ENCODE measurements at places on chromosomes 11 and 22. TPM values are rescaled to one million over a fixed set of nuclear protein-coding genes. Genes with fewer than 3 reads are reported as not detected.

SERHL2 gene
- not detected for total RNA-seq

CCDC88B gene
- total RNA-seq = 144 TPM

GRCh38 chr22:47842119-47842518 lies 1079.7 kb downstream of the TBC1D22A start:
- no peak for DNase-seq

DNA sequence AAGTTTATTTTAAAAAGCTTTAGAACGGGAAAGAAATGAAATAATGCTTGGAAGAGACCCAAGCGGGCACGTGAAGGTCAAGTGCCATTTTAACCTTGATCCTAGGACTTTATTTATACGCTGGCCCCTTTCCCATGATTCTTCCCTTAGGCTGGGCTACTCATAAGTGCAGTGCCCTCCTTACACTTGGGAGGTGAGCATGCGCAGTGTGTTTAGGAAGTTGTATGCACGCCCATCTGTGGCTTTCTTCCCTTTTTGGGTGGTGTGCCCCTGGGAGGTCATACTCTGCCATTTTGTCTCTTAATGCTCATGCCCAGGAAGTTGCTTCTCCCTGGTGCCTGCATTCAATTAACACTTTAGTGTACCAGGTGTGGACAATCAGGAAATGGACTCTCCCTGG lies 239.7 kb downstream of the SWAP70 start:
- no peak for DNase-seq

DNA sequence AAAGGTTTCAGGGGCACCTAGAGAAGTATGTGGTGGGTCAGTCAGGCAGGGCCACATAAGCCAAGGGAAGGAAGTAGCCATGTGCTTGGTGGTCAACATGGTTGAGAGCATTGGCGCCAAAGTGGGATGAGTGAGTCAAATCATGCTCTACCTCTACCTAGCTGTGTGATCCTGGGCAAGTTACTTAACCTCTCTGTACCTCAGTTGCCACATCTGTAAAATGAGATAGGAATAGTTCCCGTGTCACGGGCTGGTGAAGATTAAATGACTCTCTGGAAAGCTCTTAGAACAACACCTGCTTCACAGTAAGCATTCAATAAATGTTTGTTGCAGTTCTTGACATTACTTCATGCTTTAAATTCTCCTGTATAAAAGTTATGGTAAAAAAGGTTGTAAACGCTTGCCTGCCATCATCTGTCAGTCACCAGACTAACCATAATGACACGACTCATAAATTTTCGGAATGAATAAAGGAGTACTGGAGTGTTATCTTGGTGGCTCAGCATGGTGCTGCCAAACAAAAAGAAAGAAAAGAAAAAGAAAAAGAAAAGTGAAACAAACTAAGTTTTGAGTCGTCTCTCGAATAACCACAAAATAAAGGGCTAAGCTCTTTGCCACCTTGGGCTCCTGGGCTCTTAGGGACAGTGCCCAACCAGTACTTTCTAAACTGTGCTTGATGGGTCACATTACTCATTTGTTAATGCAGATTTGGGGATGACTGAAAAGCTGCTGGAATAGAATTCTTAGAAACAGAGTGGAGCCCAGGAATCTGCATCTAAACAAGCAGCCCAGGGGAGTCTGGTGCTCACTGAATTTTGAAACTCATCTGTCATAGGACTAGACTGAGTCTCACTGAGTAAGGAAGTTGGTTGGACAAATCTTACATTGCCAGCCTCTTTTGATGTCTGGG lies 107.6 kb downstream of the LDLRAD3 start:
- no peak for DNase-seq

- no peak for DNase-seq
Observed at GRCh38 chr22:43153899-43154298, 2.5 kb downstream of the TSPO start.

DNA sequence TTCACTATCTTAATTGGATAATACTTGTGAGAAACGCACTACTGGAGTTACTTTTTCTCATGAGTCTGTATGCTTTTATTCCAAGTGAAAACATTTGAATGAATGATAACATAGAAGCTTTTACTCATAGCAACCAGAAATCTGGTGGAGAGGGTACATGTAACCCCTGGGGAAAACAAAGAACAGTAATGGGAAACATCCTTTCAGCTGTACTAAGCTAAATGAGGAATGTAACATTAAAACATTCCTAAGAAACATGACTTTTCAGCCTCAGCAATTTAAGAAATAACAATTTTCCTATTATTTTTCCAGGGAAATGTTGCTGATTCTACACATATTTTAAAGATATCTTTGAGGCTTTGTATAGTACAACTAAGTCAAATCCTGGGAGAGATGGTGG lies 97.2 kb upstream of the CEP126 start:
- no peak for DNase-seq

GRCh38 chr11:128627666-128628324 lies 40.4 kb upstream of the ETS1 start:
- no peak for DNase-seq

DNA sequence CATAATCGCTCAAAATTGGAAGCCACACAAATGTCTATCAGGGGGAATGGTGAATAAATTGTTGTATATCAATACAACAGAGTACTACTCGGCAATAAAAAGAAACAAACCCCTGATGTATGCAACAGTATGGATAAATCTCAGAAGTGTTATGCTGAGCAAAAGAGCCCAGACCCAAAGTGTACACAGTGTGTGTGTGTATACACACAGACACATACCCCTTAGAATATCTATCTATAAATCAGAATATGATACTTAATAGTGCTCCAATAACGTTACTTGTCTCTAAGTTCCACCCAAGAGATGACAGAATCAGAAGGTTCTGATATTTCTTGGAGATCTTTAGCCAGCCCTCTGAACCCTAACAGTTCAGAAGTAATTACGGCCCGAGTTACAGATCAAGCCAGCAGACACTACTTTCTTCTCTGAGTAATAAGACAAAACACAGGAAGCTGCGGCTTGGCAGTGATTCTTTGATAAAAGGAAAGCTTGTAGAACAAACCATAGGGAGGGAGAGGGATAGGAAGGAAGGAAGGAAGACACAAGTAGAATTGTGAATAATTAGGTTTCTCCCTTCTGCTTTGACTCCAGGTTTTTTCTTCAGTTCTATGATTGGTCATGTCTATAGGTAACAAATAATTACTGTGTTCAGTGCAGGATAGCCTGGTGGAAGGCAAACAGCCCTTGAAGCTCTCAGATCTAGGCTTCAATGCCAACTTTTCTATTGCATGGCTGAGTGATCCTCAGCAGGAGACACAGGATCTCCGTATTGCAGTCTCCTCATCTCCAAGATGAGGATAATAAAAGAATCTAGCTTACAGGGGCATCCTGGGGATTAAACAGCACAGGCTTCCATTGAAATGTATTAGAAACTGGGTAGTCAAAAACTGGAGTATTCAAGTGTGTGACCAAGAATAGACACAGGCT lies 75.6 kb upstream of the TEAD1 start:
- no peak for DNase-seq

DNA sequence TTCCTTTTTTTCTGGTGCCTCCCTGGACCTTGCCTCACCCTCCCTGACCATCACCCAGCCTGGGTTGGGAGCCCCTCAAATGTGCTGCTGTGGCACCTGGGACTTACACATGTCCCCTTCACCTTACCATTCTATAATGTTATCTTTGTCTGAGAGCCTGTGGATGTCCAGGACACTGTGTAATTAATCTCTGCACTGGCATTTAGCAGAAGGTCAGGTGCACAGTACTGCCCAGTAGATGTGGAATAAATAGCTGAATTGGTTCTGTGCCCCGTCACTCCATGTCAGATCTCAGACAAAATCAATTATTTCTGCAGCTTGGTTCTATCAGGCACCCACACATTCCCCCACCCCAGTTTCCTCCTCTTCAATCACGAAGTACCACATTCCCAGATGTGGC lies 19.9 kb upstream of the DKK3 start:
- no peak for DNase-seq

GRCh38 chr22:22348127-22348814 lies 103.7 kb downstream of the VPREB1 start:
- DNase-seq = no peak

OR8D4 gene
- total RNA-seq = not detected

DNA sequence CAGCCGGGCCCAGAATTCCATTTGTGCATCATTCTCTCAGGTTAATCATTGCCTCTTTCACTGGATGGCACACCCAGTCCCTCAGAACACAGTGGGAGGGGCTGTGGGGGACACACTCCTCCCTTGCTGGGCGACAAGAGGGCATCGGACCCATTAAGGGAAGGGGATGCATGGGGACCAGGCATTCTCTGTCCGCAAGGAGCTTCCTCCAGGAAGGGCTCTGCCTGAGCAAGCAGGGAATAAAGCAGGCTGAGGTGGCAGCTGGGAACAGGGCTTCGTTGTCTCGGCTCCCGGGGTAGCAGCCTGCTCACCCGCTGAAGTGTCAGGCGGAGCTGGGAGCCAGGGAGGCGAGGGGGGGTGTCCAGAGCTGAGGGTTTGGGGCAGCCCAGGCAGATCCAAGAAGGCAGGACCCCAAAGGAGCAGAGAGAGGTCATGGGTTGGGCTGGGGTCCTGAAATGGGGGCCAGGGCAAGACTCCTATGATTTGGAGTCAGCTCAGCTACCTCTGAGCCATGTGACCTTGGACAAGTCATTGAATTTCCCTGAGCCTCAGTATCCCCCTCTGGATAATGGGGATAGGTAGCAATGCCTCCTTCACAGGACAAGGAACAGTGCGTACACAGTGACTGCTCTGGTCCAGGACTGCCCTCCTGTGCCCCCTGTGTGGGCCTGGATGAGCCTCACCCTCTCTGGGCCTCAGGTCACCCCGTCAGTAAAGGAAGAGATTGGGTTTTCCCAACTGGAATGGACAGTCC lies 1.4 kb downstream of the GAL3ST1 start:
- no peak for DNase-seq

SYCE3 gene
- total RNA-seq = not detected

XKR3 gene
- total RNA-seq = not detected

- no peak for DNase-seq
Observed at GRCh38 chr22:42430528-42431125, 1.6 kb downstream of the NFAM1 start.

DNA sequence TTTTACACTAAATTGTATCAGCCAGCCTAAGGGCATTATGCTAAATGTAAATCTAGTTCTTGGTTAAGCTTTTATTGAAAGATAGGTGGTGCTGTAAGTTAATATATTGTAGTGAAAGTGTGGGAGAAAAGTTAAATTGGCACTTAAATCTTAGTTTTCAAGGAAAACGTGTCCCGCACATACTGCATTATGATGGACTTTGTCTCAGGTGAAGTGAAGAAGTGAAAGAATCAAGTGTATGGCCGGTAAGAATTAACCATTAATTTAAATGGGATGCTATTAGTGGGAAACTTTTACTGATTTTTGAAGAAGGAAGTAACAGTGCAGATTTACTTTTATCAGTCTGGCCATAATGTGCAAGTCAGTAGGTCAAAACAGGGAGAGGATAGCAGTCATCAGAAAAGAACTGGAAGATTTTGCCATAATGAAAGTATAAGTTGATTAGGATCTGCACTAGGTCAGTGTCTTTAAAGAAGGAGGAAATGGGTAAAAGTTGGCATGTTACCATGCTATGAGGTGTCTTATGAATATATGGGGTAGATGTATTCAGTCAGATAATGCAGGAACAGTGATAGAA lies 81.6 kb downstream of the PDHX start:
- no peak for DNase-seq

PGA5 gene
- total RNA-seq = not detected

GRCh38 chr22:42972649-42973535 lies 42.1 kb downstream of the PACSIN2 start:
- no peak for DNase-seq

LYVE1 gene
- not detected for total RNA-seq

ACTN3 gene
- not detected for total RNA-seq

GRCh38 chr11:106961048-106961447 lies 57.2 kb downstream of the GUCY1A2 start:
- DNase-seq = no peak

TUB gene
- total RNA-seq = 0.27 TPM

PANX3 gene
- not detected for total RNA-seq

DNA sequence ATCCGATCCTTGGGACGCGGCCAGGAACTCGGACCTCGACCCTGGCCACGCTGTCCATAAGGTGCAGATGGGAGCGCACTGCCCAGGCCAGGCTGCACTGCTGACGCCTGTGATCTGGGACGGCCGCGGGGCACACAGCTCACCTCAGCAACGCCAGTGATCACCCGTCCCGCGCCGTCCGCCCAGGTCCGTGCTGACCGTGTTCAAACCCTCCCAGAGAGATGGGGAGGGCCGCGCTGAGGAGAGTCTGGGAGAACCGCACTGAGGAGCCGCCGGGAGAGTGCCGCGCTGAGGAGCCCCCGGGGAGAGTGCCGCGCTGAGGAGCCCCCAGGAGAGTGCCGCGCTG lies 636 bp downstream of the KCNQ1OT1 start:
- peak; percentile 10 for DNase-seq

GRCh38 chr11:15275141-15275540 lies 160.4 kb downstream of the INSC start:
- DNase-seq = no peak

- DNase-seq = no peak
Observed at GRCh38 chr11:63914896-63915691, 1.9 kb downstream of the RCOR2 start.

GRCh38 chr11:78763664-78764063 lies 189.0 kb upstream of the NARS2 start:
- DNase-seq = no peak

DNA sequence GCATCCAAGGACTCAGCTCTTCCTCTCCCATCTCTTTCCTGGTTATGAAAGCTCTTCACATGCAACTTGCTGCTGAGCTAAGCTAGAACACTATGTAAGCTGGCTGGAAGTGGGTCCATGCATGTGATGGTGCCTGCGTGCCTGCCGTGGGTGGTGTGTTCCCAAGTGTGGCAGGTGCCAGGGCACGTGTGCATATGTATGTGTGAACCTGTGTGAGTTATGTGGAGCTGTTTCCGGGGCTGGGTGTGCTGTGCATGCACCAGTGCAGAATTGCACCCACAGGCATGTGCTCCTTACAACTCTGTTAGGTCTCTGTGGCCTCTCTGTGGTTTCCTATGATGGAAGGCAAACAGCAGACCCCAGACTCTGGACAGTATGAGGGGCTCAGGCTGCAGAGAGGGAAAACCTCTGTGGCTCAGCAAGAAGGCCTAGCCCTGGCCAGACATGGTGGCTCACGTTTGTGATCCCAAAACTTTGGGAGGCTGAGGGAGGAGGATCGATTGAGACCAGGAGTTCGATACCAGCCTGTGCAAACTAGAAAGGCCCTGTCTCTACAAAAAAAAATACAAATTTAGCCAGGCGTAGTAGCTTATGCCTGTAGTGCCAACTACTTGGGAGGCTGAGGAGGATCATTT lies 4.1 kb upstream of the P2RY6 start:
- no peak for DNase-seq

DNA sequence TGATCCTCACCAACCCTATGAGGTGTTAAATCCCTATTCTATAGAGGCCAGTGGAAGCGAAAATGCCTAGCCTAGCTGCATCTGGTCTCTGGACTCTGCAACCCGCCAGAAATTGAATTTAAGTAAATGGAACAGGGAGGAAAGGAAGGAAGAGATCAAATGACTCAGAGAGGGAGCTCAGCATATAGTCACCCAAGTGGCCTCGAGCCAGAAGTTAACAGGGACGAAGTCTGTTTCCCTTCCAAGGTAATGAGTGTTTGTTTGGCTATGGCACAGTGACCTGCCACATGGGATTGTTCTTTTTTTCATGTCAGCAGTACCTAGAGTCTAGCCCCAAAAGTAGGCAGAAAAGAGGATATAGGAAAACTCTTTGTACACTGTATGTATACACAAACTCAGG lies 66.3 kb downstream of the PAK1 start:
- DNase-seq = no peak

INS gene
- not detected for total RNA-seq

LSP1 gene
- 453 TPM for total RNA-seq

- DNase-seq = peak; percentile 89
Observed at GRCh38 chr11:123069908-123070821, 8.2 kb upstream of the HSPA8 start.
